T-helper 17 cell (primary cell): ENCODE measurements at places on chromosomes 3 and 15. TPM values are rescaled to one million over a fixed set of nuclear protein-coding genes. Genes with fewer than 3 reads are reported as not detected.

DNA sequence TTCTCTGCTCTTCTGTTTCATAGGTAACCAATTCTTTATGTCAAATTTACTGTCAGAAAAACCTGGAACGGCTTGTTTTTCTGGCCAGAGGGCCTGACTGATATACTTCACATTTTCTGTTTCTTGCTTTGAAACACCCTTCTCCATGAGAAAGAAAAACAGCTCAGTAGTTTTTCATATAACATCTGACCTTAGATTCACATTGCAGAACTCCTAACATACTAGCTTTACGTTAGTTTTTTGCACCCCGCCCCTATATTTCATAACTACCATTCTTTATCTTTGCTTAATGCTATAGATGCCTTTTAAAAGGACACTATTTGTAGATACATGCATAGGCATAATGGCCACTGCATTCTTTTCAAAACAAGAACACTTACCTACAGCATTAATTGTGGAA is 83.9 kb upstream of the TSC22D2 start:
- DNase-seq = no peak
- peaks cover 40% of the 10 kb centered on the region for H3K27me3 ChIP-seq
- peaks cover 2% of the 10 kb centered on the region for H3K36me3 ChIP-seq
- no peak overlapping the region for H3K27ac ChIP-seq

DNA sequence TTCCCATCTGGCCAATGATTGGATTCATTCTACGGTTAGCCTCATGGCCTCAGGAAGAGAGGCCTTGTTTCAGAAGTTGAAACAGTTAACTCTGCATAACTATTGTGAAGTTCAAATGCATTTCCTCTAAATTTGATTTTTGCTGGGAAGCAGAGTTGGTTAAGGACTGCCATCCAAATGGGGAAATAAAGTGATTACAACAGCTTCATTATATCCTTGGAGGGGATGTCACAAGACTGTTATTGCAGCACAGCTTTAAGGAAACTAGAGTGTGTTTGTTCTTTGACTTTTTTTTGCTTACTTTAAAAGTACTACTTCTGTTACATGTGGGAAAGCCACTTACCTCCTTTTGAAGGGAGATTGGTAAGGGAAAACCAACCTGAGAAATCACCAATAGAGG is 164.8 kb downstream of the AKAP13 start:
- no peaks in the 10 kb centered on the region for H3K27me3 ChIP-seq
- peak overlapping the region; percentile 89 for H3K27ac ChIP-seq
- H3K4me1 ChIP-seq = peaks cover 55% of the 10 kb centered on the region
- H3K4me3 ChIP-seq = no peak overlapping the region
- H3K36me3 ChIP-seq = peaks cover 9% of the 10 kb centered on the region
- DNase-seq = no peak

DNA sequence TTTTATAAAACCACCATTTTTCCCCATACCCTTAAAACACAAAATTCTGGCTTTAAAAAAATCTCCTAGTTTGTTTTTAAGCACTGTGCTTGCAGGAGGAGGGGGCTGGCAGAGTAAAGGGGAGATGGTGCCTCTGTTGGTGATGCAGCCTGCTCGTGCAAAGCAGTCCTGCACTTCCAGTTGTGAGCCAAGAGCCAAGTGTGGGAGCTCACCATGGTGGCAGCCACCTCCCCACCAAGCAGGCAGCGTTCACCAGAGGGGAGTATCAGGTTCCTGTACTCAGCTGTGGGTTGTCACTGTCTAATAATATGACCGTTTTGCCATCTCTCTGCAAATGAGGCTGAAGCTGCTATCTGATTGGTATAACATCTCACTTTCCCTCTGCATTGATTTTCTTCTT is 164.8 kb downstream of the SYNPR start:
- H3K4me1 ChIP-seq = no peaks in the 10 kb centered on the region
- no peak overlapping the region for H3K27ac ChIP-seq

REC114 gene
- not detected for total RNA-seq

TGM5 gene
- not detected for total RNA-seq
